ENCODE measurements at places on chromosomes 7 and 10.

GRCh38 chr10:87752566-87752965 is 65.5 kb downstream of the ATAD1 start:
- DNase-seq, result no peak

GRCh38 chr10:131031346-131031745 is 280.2 kb downstream of the TCERG1L start:
- no peak for DNase-seq

- no peak for DNase-seq
These were observed 35.6 kb upstream of the CHCHD3 start for GRCh38 chr7:133117452-133117851.

DNA sequence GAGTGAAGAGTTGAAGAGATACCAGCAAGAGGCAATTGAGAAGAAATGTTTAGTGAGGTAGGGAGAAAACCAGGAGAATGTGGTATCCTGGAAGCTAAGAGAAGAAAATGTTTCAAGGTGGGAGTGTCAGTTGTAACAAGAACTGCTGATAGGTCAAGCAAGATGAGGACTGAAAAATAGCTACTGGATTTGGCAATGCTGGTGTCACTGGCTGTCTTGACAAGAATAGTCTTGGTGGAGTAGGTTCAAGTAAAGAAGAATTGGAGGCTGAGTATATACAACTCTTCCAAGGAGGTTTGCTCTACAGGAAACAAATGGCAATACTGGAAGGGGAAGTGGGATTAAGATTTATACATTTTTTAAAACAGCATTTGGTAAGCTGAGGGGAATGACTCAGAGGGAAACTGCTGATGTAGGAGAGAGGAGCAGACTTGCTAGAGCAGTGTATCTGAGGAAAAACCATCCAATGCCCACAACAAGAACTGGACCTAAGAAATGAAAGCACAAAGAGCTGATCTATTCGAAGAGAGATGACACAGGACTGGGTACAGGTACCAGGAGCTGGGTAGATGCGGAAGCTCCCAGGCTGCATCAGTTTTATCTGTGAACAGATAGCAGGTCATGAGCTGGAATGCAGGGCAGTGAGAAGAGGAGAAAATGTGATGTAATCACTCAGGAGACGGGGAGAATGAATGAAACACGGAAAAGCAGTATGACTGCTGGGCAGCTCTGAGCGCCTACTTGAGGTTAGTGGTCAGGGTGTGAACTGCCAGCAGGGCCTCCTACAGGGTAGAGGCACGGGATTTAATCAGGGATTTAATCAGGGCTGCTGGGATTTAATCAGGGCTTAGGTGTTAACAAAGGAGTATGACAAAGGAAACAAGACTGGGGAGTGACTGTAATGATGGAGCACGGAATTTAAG is 34.5 kb downstream of the FAM25A start:
- no peak for DNase-seq

GRCh38 chr7:101678658-101679057 is 49.6 kb upstream of the MYL10 start:
- DNase-seq, result no peak

- no peak for DNase-seq
These were observed 371.2 kb upstream of the ADARB2 start for GRCh38 chr10:2108496-2108895.

DNA sequence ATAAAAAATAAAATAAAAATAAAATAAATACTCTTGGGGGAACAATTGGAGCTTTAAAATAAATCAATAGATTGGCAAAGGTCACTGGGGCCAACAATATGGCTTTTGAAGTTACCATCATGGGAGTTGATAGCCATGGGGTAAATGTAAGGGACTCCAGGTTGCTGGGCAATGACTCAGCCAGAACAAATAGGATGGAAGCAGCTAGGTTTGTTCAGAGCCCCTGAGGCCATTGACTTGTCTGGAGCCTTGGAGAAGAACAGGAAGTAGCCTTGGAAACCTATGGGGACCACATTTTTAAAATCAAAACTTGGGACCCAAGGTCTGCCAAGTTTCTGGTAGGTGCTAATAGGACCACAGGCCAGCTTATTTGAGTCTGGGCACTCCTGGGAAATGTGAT is 20.2 kb upstream of the FRA10AC1 start:
- no peak for DNase-seq

DNA sequence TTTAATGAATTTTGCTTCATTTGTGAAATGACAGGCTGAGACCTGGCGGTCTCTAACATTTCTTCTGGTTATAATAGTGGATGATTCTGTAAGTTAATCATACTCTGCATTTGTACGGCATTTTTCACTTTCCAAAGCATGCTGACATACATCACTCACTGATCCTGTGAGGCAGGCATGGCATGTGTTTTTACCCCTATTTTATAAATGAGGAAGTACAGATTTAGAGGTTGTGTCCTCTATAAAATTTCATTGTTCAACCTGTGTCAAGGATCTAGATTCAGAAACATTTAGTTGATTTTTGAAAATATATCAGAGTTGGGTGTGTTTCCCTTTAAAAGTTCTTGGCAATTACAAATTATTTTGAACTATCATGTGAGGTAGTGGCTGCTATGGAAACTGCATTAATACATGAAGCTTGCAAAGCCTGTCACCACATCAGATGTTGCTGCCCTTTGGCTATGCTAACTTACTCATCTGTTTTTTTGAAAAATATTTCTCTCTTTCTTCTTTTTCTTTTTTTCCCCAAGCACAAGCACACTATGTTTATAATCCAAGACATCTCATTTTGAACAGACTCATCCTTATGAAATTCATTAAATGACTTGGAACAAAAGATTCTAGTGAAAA is 172.7 kb downstream of the GNAI1 start:
- no peak for DNase-seq

- DNase-seq, result no peak
These were observed 5.2 kb downstream of the FZD9 start for GRCh38 chr7:73438547-73439409.

- no peak for DNase-seq
These were observed 18.3 kb downstream of the ZDHHC16 start for GRCh38 chr10:97464226-97464625.

DNA sequence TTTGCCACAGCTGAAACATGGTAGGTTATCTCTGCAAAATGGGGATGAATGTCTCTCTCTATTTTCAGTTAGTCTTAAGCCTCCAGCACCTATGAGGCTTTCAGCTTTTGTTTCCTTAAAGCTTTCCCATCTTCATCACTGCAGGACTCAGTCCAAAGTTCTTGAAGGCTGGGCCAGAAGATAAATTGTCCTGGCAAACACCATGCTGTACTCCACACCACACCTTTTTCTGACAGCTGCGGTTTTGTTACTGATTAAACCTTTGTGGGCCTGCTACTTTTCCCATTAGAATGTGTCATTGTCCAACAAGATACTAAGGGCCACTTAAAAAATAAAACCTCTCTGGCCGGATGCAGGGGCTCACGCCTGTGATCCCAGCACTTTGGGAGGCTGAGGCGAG is 87.2 kb upstream of the A1CF start:
- no peak for DNase-seq

DNA sequence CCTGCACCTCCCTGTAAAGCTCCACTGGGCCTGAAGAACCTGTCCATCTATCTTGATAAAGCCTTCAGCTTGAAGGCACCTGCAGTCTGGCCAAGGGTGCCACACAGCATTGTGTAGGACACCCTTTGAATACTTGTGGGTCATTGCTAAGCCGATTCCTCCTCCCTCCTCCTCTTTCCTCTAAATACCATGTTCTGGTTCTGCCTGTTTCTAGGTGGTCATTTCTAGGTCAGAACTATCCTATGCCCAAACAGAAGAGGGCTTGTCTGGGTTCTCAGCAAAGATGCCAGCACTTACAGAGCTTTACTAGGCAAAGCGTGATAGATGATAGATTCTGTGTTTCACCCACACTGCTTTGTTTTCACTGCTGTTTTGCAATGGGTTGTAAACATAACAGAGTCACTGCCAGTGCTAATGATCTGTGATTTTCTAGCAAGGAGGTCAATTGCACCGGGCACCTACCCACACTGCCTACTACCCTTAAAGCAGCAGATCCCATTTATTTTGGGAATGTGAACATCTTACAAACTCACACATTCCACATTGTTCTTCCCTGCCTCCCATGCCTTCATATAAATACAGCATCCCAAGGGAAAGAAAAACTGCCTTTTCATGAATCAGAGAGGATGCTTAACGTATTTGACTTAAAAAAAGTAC is 279.1 kb upstream of the PITRM1 start:
- DNase-seq, result no peak

GRCh38 chr7:29005406-29005805 is 47.3 kb upstream of the TRIL start:
- DNase-seq, result no peak

DNA sequence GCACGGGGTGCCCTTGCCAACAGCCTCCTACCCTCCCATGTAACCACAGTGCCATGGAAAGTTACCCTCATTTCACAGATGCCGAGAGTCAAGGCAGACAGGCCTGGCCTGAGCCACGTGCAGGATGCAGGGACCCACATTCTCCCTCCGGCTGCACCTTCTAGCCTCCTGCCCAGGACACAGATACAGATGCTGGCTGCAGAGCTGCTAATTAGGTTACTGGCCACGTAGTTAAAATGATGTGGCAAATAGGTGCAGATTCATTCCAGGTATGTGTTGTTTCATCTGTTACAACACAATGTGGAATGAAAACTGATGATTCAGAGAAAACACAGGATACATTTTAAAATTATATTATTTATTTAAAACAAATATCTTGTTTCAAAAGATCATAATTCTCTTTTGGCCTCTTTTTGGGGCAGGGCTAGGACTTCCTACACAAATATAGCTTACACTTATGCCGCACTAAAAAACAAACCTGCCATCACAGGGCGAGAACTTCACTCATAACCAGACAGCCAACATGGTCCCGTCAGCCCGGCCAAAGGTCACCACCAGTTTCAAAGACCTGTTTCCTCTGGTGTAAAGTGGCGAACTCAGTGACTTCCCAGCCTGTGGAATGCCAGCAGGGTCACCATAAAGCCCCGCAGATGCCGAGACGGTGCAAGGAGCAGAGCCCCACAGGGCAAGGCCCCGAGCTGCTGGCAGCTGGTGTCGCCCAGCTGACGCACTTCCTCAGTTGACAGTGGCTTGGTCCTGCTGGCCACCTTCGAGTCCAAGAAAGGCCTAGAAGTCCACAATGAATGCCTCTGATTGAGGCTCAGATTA is 83.5 kb downstream of the TNS3 start:
- no peak for DNase-seq

- no peak for DNase-seq
These were observed 24.2 kb downstream of the LYZL1 start for GRCh38 chr10:29313071-29313470.

GRCh38 chr10:113103131-113103840 is 153.2 kb downstream of the TCF7L2 start:
- no peak for DNase-seq

DNA sequence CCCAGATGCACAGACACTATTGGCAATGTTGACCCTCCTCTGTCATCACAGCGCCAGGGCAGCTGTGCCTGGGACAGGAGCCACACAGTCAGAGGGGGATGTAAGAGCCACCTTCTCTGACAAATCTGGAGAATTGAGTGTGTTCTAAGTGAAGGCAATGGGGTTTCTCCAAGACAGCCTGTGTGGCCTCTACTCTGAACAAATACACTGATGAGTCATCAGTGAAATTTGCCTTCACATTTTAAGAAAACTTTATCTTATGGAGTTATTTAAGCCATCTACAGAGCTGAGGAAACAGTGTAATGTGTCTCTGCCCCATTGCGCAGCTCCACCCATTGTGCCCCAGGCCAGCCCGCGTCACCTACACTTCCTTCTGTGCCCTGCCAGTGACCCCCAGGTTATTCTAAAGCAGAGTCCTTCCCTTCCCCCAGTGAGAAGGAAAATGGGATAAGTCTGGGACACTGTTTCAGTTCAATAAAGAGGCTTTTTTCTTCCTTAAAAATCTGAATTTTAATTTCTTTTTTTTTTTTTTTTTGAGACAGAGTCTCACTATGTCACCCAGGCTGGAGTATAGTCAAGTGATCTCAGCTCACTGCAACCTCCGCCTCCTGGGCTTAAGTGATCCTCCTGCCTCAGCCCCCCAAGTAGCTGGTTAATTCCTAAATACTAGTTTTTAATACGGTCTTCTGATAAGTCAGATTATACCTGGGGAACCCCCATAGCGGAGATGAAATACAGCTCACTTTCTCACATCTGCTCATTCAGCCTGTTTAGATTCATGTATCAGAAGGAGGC is 21.8 kb downstream of the AKR1E2 start:
- no peak for DNase-seq

DNA sequence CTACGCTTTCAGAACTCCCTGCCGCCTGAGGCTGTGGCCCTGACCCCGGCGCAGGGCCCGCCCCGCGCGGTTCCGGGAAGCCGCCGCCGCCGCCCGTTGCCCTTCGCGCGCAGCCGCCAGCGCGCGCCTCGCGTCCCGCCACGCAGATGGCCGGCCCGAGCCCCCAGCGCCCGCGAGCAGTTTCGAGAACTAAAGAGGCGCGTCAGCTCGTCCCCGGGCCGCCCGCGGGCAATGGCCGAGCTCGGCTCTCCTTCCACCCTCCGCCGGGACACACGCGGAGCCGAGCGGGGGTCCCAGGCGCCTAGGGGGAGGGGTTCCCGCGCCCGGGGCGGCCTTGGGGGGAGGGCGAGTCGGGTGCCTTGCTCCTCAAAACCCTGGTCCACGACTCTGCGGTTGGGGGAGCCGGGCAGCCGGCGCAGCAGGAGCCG is 1.8 kb downstream of the HNRNPF start:
- DNase-seq, result peak; percentile 37

GRCh38 chr7:140592964-140593671 is 47.5 kb downstream of the DENND2A start:
- DNase-seq, result no peak

DNA sequence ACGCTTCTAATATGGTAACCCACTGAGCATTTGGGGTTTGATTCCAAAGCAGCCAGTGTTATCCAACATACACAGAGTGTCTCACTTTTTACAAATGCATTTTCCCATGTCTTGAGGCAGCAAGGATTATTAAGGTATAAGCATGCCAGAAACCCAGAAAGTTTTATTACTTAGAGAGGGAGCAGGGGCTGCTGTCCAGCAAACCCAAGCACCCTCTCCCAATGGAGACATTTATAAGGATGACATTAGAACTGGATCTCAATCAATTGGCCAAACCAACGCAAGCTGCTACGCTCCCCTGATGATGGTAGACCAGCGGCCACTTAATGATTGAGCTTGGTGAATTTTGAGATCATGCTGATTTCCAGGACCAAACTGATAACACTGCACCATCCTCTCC is 176.3 kb downstream of the FANK1 start:
- no peak for DNase-seq

DNA sequence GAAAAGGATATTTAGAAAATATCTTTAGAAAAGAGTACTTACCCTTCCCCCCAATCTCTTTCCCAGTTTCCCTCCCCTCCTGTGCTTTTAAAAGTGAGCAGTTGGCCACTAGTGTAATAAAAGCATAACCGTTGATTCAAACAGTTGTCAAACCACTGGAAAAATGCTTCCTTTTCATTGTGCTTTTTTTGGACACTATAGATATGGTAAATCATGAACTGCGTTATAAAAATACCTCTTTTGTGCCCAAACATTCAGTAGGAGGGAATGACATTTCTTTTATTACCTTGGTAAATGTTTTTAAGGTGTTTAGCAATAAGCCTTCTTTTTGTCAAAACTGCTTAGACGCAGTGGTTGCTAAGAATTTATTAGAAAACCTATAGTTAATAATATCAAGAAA is 232.4 kb downstream of the SLC25A13 start:
- no peak for DNase-seq

GRCh38 chr7:18829858-18830285 is 287.6 kb downstream of the TWIST1 start:
- DNase-seq, result no peak
